ENCODE measurements at places on chromosomes 5 and 9. TPM values are rescaled to one million over a fixed set of nuclear protein-coding genes. Genes with fewer than 3 reads are reported as not detected.

GRCh38 chr5:5755888-5756287 lies 333.4 kb downstream of the ICE1 start:
- no peak for DNase-seq
- H3K27ac ChIP-seq, result no peak overlapping the region
- no peaks in the 10 kb centered on the region for H3K36me3 ChIP-seq
- H3K27me3 ChIP-seq, result no peaks in the 10 kb centered on the region
- no peak overlapping the region for H3K4me3 ChIP-seq

DNA sequence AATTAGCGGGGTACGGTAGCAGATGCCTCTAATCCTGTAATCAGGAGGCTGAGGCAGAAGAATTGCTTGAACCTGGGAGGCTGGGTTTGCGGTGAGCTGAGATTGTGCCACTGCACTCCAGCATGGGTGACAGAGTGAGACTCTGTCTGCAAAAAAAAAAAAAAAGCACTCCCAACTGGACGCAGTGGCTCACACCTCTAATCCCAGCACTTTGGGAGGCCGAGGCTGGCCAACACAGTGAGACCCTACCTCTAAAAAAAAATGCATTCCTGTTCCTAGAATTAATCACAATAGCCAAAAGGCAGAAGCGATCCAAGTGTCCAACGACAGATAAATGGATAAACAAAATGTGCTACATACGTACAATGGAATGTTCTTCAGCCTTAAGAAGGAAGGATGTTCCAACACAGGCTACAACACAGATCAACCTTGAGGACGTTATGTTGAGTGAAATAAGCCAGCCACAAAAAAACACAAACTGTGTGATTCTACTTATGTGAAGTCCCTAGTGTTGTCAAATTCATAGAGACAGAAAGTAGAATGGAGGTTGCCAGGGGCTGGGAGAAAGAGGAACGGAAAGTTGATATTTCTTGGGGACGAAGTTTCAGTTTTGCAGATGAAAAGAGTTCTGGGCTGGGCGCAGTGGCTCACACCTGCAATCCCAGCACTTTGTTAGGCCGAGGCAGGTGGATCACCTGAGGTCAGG lies 13.8 kb downstream of the FAM78A start:
- no peak overlapping the region for H3K27ac ChIP-seq
- DNase-seq, result peak; percentile 25

- H3K27ac ChIP-seq, result no peak overlapping the region
- H3K27me3 ChIP-seq, result peaks cover 97% of the 10 kb centered on the region
- DNase-seq, result no peak
- H3K4me3 ChIP-seq, result no peak overlapping the region
- no peaks in the 10 kb centered on the region for H3K4me1 ChIP-seq
Observed at GRCh38 chr9:130661451-130662098, 2.8 kb upstream of the PRDM12 start.

DNA sequence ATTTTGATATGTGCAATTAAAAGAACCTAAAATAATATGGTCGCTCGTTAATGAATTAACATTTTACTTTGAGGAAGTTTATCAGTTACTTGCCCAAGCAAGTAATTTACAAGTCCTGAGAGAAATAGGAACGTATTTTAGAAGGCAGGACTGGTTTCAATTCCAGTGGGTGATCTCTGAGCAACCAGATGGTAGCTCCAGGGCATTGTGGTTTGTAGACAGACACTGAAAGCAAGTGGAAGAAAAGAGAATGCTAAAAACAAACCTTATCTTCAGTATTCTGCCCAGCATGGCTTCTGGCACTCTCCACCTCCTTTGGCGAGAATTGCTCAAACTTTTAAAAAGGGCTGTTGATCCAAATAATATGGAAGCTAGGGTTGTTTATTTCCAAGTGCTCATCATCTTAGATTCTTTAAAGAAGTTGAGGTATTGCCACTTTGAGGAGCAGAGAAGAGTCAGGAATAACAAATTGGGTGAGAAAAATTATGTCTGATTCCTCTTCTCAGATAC lies 31.8 kb upstream of the ERAP2 start:
- H3K27ac ChIP-seq, result no peak overlapping the region
- H3K27me3 ChIP-seq, result no peaks in the 10 kb centered on the region
- DNase-seq, result peak; percentile 18

GRCh38 chr5:136686192-136686872 lies 321.0 kb upstream of the TRPC7 start:
- H3K4me1 ChIP-seq, result no peaks in the 10 kb centered on the region
- H3K36me3 ChIP-seq, result no peaks in the 10 kb centered on the region
- peak; percentile 26 for DNase-seq
- no peak overlapping the region for H3K4me3 ChIP-seq
- H3K27me3 ChIP-seq, result no peaks in the 10 kb centered on the region

Gene GLRA1
- polyA plus RNA-seq, result not detected

Gene PCDHB14
- polyA plus RNA-seq, result 0.36 TPM

Gene DCP2
- polyA plus RNA-seq, result 6.2 TPM
